ENCODE measurements at places on chromosomes 12 and 14.

- no peak for DNase-seq
These were observed 21.3 kb upstream of the TCP11L2 start for GRCh38 chr12:106281056-106281782.

GRCh38 chr14:87067061-87067460 lies 925.9 kb downstream of the GALC start:
- DNase-seq: no peak

GRCh38 chr12:89016970-89017778 lies 335.1 kb downstream of the DUSP6 start:
- peak; percentile 89 for DNase-seq

- no peak for DNase-seq
These were observed 36.7 kb upstream of the PZP start for GRCh38 chr12:9244894-9245293.

DNA sequence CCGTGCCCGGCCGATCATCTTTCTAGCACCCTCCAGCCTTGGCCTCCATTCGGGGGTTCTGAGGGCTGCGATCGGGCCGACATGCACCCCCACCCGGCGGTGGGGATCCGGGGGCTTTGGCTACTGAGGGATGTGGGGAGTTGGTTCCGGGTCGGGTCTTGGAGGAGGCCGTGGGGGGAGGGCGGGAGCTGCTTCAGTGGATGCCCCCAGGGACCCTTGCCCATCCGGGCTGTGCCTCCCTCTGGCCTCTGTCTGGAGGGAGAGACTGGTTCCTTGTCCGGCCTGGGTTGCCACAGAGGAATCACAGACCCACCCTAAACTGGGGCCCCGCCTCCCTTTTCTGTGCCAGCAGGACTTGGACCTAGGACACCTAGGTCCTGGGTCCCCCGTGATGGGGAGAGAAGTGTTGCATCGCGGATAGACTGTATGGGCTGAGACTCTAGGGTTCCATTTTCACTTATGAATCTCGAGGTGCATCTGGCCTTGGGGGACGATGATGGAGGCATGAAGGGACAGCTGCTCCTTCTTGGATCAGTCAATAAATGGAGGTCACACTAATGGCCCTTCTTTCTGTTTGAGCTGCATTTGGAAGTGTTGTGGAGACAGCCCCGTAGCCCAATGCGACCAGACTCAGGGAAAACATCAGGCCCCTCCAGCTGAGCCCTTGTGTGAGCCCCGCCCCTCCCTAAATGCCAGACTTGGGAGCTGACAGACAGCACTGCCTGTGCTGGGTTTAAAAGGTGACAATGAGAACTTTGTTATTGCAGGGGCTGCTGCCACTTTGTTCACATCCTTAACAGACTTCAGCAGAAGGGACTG lies 577 bp downstream of the DTX3 start:
- DNase-seq: no peak
